Right cardiac atrium (tissue), 5 donors: ENCODE measurements at places on chromosomes 5 and 9.

- DNase-seq = no peak
These were observed 615.0 kb upstream of the RIOK2 start for GRCh38 chr5:97797994-97798451.

- DNase-seq = no peak
These were observed 42.9 kb upstream of the HAND1 start for GRCh38 chr5:154520861-154521453.

DNA sequence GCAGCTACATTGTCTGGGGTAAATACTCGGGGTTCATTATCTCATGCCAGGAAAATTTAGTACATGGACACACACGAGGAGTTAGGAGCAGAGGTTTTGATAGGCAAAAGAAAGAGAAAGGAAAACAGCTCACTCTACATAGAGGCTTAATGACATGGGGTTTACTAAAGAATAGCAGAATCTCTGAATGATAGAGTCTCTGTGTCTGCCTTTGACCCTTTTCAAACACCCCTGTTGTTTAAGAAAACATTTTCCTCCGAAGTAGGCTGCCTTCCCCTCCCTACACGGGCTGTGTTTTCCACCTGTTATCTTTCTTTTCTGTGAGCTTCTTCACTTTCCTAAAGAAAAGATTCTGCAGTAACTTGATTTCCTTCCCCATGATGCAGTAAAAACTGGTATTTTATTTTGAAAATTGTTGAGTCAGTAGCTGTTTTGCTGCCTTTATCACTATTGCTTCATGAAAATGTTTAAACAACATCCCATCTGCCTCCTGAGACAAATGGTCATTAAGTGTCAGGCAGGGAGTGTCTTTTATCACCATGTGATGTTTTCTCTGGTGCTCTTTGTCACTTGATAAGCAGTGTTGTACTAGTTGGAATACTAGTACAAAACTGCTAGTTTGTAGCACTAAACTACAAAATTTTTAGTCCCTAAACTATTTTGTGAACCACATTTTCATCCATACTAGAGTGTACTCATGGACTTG lies 76.6 kb downstream of the PPIC start:
- DNase-seq = no peak

DNA sequence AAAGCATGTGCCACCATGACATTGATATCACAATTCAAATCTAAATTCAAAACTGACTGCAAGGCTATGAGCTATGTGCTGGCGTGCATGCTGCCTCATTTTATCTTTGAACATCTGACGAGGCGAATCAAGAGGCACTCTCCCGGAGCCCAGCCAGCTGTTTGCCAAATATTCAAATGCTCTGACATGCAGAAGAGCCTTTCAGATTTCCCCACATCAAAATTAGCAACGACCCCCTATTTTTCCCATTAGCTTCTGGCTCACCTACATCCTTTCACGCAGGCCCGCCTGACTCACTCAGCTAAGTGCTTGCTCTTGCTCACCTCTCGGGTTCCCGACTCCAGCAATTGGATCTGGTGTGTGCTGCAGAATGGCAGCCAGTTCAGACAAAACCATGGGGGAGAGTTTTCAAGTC lies 159.0 kb downstream of the NR2F1-AS1 start:
- no peak for DNase-seq

DNA sequence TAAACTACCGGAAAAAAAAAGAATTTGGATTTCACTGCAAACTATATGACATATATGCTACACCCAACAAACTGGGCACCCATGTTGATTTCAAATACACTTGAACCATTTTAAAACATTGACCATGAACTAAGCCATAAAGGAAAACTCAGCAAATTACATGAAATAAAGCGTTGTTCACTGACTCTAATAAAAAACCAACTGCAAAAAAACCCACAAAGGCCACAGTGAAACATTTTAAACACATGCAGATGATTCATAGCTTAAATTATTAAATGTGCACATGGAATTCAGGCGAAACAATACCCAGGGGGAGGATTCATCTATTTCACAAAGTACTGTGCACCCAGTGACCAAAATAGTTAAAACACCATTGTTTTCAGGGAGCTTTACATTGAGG lies 33.3 kb downstream of the MTRR start:
- no peak for DNase-seq
